ENCODE measurements at places on chromosomes 7 and 10.

DNA sequence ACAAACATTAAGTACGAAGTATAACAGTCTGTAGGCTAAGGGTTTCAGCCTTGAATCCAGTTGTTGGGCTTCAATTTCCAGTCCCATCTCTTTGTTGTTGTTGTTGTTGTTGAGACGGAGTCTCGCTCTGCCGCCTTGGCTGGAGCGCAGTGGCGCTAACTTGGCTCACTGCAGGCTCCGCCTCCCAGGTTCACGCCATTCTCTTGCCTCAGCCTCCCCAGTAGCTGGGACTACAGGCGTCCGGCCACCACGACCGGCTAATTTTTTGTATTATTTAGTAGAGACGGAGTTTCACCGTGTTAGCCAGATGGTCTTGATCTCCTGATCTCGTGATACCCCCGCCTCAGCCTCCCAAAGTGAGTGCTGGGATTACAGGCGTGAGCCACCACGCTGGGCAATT, 464.9 kb downstream of the ANKRD7 start:
- no peaks in the 10 kb centered on the region for H3K4me1 ChIP-seq
- H3K27ac ChIP-seq, result no peak overlapping the region
- H3K27me3 ChIP-seq, result no peaks in the 10 kb centered on the region
- no peak overlapping the region for H3K4me3 ChIP-seq
- no peak for DNase-seq

- H3K4me1 ChIP-seq, result peaks cover 32% of the 10 kb centered on the region
- H3K27me3 ChIP-seq, result no peaks in the 10 kb centered on the region
- H3K27ac ChIP-seq, result no peak overlapping the region
Observed at GRCh38 chr10:58352956-58353610, 18.3 kb downstream of the UBE2D1 start.

DNA sequence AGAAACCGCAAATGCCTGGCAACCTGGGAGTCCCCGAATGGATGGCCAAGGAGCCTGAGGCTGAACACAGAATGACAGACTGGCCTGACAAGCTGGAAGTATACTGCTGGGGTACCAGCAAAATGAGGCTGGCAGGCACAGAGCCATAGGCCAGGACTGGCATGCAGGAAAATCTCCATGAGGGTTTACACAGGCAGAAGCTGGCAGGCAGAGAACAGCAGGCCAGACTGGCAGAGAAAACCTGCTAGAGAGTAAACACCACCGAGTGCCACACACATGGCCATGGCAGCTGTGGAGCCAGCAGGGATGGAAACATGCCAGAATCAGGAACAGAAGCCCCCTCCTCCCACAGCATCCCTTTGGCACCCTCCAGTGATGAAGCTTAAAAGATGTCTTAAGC, 63.4 kb downstream of the CRPPA start:
- H3K36me3 ChIP-seq, result no peaks in the 10 kb centered on the region
- no peak overlapping the region for H3K4me3 ChIP-seq
- H3K4me1 ChIP-seq, result no peaks in the 10 kb centered on the region
- H3K27ac ChIP-seq, result no peak overlapping the region

DNA sequence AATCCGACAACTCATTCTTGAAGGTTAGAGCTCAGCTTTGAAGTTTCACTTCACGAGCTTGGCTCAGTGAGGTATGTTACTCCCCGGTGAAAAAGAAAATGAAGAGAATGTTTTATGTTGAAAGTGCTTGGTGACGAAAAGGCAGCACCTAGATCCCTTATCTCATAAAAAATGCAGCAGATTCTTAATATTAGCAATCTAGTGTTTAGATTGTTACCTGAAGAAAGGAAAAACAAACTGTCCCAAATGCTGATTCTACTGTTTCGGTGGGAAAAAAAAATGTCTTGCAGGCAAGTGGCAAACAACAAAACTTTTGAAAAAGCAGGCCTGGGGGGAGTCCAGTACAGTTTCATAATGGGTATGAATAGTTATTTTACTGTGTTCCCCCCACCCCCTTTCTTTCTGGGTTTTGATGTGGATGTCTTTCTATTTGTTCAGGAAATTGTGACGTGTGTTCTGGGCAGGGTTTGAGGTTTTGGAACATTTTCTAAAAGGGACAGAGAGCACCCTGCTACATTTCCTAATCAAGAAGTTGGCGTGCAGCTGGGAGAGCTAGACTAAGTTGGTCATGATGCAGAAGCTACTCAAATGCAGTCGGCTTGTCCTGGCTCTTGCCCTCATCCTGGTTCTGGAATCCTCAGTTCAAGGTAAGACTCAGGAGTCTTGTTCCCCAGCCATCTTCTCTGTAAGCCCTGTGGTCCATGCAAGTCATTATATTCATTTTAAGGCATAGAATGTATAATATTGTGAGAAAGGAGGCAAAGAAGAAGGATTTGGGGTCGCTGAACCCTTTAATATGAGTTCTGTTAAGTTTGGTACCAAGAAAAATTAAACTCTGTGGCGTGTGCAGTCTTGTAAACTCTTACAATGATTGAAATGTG, at the start of gene SRGN:
SRGN (plus strand) TSS at position 514 of the 881 bp plus-strand sequence; CDS start at position 569, 55 bp downstream.
- H3K4me1 ChIP-seq, result peaks cover 41% of the 10 kb centered on the region
- peak; percentile 36 for DNase-seq
- no peaks in the 10 kb centered on the region for H3K27me3 ChIP-seq
- peak within 1 kb of the TSS; percentile 98 for H3K27ac ChIP-seq
- H3K36me3 ChIP-seq, result no peaks in the 10 kb centered on the region
- H3K4me3 ChIP-seq, result peak within 1 kb of the TSS; percentile 91

Measured in memory B cell (primary cell).